ENCODE measurements at places on chromosomes 16 and 17.
A peak's percentile ranks its signal among the peaks of the same experiment; 100 is the strongest.

DNA sequence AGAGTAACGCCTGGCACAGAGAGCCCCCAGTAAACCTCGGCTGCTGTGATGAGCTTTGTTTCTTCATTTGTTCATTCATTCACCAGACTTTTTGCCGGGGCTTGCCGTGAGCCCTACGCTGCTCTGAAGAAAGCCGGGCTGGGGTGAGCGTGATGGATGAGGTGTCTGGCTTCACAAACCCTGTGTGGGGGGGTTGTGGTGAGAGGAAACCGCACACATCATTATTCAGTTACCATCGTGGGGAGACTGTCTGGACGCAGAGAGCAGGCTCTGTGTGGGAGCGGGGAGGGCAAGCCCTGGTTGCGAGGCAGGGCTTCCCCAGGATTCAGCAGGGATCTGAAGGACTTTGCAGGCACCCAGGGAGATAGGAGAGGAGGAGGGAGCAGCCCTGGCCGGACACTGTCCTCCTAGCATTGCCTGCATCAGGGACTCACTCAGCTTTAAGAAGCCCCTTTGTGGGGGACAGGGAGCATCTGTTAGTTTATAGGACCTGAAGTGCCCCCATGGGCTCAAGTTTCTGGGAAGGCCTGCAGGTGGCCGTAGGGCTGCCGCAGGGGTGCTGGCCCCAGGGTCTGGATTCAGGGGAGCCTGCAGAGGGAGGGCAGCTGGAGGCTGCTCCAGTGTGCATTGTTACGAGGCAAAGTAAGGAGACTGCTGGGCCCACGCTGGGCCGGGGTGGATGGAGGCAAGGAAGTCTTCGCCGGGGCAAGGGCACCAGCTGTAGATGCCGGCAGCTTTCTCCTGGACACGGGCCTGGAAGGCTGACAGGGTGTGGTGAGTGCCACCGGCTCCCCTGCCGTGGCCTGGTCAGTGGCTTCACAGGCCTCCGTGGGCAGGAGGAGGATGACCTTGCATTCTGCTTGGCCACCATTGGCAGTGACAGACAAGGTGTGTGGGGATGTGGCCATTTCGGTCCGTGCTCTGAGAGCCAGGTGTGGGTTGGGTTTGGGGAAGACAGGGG is 334.5 kb downstream of the SEC14L1 start:
- DNase-seq, result no peak

GRCh38 chr16:2003231-2003826 is 6.3 kb downstream of the ZNF598 start:
- DNase-seq, result no peak

- DNase-seq, result no peak
These were observed 3.8 kb downstream of the AXIN2 start for GRCh38 chr17:65557349-65558310.

DNA sequence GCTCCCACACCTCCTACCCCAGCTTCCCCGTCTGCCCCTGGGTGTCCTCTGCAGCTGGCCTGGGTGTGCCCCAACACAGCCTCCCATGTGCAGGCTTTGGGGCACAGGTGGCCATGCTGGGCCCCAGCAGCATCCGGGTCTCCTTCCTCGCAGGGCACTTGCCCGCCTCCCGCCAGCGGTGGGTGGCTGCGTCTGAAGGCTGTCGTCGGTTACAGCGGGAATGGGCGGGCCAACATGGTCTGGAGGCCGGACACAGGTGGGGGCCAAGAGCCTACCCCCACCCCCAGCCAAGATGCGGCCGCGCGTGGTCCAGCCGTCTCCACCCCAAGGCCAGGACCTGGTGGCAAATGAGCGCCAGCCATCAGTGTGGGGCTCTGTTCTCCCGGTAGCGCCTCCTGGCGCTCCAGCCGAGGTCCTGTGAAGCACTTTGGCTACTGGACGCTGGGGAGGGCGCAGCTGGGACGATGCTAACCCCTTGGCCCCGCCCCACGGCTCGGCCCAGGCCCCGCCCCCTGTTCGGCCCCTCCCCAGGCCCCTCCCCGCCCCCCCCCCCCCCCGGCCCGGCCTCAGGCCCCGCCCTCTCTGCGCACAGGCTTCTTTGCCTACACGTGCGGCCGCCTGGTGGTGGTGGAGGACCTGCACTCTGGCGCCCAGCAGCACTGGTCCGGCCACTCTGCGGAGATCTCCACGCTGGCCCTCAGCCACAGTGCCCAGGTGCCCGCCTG is 7.3 kb upstream of the RHOT2 start:
- peak; percentile 86 for DNase-seq

DNA sequence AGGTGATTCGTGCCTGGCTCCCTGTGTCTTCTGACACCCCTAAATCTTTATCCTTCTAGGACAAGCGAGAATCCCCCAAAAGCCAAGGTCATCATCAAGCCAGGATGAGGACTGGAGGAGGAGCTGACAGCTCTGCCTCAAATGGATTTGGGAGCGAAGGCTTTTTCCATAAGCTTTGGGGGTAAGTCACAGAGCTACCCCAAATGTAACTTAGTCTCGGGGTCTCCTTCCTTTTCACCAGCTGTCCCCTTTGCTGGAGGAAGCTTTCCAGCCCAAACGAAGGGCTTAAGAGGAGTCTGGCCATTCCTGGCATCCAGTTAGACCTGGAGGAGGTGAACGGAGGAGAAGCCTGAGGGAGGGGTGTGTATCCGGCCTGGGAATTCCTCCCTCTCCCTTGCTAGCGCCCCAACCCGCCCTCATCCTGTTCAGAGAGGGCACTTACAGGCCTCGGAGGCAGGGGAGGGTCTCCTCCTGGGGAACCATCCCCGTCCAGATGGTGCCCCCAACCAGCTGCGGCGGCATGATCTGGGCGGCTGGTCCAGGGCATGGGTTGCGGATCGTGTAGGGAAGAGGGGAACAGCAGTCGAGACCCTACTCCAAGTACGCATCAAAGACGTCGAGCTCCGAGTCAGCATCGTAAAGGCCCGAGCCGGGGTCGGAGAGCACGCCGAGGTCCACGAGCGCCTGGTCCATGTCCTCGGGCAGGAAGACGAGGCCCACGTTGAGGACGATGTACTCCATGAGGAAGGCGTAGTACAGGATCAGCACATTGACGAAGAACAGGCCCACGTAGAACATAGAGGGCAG is 938 bp downstream of the DEXI start:
- DNase-seq, result no peak

GRCh38 chr17:81515530-81516041 is 3.0 kb upstream of the ACTG1 start:
- DNase-seq, result no peak

DNA sequence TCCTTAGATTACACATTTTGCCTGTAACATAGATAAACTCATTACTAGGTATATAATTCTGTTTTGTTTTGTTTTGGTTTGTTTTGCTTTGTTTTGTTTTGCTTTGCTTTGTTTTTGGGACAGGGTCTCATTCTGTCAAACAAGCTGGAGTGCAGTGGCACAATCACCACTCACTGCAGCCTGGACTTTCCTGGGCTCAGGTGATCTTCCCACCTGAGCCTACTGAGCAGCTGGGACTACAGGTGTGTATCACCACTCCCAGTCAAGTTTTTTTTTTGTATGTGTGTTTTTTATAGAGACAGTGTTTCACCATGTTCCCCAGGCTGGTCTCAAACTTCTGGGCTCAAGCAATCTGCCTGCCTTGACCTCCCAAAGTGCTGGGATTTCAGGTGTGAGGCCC is 1.3 kb upstream of the CCL4L2 start:
- no peak for DNase-seq

All from putamen (tissue), 1 donor.